ENCODE measurements at places on chromosomes 13 and 19.

GRCh38 chr19:6774821-6775707, 2.6 kb downstream of the VAV1 start:
- no peak for DNase-seq

DNA sequence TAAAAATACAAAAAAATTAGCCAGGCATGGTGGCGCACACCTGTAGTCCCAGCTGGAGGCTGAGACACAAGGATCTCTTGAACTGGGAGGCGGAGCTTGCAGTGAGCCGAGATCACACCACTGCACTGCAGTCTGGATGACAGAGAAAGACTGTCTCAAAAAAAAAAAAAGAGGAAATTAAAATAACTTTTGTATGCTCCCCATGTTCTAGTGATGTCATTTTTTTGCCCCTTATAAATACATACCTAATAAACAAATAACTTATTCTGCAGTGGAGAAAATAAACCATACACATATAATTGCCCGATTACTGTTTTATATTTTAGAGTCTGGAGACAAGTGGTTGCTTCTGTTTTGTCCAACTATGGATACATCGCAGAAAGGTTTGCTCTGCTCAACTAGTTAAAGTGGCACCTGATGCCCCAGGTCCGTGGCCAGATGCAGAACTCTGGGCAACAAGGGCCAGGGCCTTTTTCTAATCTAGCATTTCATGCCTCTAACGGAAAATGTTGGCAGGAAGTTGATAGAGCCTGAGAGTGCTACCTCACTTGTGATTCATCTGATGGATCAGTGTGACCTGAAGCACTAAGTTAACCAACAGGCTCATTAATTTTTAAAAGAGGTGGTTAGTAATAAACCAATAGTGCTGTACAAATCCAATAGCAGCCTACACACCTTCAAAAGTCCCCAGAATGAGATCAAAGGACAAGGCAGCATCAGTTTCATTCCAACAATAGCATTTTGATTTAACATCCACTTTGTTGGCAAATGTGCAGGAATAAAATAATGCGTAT, 18.8 kb downstream of the UBE2L5 start:
- DNase-seq, result no peak

- DNase-seq, result peak; percentile 57
Observed at GRCh38 chr13:114019367-114019766, 45.5 kb upstream of the C13orf46 start.

DNA sequence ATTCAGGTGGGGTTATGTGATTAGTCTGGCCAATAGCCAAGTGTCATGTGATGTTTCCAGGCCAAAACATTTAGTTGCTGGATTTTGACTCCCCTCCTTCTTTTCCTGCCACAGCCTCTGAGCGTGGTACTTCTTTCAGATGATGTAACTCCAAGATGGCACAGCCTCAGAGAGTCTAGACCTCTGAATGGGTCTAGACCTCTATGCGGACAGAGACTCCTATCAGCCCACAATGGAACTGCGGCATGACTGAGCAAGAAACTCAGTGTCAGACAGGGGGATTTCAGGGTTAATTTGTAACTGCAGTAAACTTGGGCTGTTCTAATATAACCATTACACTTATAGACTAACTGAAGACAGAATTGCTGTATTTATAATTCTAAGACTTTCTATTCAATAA, 42.6 kb upstream of the ZDHHC20 start:
- DNase-seq, result no peak

- DNase-seq, result no peak
Observed at GRCh38 chr19:13983213-13983889, 22.8 kb downstream of the RFX1 start.

DNA sequence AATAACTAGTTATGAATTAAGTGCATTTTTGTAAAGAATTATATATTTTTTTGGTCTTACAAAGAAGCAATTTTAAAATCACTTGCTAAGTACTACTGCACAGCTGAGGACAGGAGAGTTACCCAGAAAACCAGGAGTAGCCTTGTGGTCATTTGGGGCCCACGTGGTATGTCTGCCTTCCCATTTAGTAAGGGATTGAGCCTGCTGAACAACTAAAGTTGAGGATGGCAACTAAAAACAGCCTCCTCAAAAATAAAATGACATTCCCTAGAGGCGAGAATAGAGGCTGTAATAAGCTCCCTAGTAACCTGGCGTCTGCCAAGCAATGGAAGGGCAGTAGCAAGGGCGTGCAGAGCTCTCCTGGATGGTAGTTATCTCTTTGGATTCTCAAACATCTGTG, 36.3 kb downstream of the DOCK9 start:
- no peak for DNase-seq

DNA sequence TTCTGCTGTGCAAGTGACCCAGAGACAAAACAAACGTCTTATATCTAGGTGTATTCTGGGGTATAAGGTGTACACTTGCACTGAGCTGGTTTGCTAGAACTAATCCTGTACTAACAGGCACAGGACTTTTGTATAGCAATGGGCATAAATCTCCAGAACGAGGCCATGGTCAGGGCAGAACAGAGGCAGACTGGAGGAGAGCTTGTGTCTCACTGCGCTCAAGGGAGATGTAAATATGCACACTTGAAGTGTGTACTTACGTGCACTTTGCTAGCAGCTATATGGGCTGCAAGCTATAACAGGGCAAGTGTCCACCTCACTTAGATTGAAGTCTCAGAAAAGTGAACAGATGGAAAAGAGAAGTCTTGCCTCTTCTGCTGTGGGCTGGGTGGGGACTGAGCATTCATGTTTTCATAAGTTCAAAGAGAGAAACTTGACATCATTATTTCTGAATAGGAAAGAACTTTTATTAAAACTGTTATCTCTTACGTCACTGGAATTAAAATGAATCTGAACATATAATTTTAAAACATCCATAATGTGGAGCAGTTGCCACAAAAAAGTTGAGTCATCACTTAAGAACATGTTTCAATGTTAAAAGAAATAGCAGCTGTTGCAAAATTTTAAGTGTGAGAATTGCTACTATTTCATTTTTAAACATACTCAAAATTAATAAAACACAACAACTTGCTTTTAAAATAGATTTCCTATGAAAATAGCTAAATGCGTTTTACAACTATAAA, 888.3 kb downstream of the PCDH9 start:
- DNase-seq, result no peak

GRCh38 chr19:19388568-19389555, 16.6 kb upstream of the GATAD2A start:
- no peak for DNase-seq

Measured in AG20443 (cell line).